Heart right ventricle (tissue), 16 donors: ENCODE measurements at places on chromosomes 4 and X. TPM values are rescaled to one million over a fixed set of nuclear protein-coding genes. Genes with fewer than 3 reads are reported as not detected.

Gene SPANXA2
- not detected for polyA plus RNA-seq

Gene FAT4
- polyA plus RNA-seq, result 2.2 TPM

DNA sequence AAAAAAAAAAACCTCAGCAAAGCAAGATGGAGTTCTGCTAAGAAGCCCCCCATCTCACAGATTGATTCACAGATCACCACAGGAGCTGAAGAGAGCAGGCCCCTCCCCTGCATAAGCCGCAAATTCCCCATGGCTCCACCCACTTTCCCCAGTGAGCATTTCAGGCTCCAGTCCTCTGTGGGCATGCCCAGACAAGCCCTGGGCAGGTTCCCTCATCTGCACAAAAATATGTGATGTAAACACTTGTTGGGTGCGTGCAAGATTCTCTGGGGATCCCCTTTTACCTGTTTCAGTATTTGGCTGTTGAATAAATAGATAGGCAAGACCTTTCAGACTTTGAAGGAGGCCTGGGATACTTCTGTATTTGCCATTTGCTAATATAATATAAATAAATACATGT lies 514.3 kb downstream of the PCDH7 start:
- no peak for DNase-seq

DNA sequence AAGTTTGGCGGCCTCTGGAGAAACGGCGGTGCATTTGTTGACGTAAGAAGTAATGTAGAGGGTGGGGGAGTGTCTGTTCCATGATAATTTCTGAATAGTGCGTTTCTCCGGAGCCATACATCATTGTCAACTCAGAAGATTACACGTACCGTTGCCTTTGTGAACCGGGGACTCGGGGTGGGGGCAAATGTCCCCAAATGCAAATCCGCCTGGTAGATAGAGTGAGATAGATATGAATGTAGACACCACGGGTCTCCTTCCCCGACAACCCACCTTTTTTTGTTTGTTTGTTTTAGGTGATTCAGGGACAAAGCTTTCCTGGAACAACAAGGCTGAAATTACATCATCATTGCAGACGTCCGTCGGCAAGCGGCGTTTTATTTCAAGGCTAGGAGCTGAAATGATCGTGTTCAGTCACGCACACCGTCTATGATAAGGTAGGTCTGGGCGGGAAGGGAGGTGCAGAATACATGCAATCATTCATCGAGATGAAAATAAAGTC lies 96.0 kb upstream of the PPP2R3B start:
- no peak for DNase-seq

- DNase-seq, result no peak
These were observed 14.3 kb downstream of the ANTXR2 start for GRCh38 chr4:80058740-80059139.

GRCh38 chrX:144819406-144819805 lies 427.9 kb upstream of the SPANXN1 start:
- no peak for DNase-seq

DNA sequence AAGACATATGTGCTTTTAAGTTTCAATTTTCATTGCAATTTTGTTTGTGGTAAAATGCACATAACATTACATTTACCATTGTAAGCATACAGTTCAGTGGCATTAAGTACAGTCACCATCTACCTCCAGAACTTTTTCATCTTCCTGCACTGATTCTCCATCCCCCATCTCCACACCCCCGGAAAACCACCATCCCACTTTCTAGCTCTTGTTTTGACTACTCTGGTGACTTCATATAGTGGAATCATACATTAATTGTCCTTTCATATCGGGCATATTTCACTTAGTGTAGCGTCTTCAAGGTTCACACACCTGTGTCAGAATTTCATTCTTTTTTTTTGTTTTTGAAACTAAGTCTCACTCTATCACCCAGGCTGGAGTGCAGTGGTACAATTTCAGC lies 143.5 kb downstream of the GPR143 start:
- DNase-seq, result no peak

DNA sequence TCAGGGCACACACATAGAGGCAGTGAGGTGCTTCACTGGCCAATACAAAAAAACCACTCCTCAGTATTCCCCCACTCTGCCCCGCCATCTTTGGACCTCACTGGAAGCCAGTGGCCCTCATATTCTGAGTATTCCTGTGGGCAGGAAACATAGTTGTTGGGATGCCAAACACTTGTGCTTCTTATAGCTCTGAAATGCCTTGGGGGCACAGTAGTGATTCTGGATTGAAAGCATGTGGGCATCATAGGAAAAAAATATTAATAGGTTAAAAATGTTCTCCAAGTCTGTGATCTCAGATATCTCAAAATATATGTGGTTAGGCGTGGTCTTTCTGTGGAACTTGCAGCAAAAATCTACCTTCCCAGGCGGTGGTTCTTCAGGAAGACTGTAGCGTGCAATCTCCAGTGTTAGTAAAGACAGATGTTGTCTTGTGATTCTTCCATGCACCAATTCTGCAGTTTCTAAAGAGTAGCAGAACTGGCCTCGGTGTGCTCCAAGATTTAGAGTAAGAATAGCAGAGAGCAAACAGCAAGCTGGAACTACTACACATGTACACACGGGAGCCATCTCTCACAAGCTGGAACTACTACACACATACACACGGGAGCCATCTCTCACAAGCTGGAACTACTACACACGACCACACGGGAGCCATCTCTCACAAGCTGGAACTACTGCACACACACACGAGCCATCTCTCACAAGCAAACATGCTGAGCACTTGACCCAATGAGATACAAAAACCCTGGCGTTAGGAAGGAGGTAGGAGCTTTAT lies 8.0 kb upstream of the TENM3 start:
- DNase-seq, result no peak

DNA sequence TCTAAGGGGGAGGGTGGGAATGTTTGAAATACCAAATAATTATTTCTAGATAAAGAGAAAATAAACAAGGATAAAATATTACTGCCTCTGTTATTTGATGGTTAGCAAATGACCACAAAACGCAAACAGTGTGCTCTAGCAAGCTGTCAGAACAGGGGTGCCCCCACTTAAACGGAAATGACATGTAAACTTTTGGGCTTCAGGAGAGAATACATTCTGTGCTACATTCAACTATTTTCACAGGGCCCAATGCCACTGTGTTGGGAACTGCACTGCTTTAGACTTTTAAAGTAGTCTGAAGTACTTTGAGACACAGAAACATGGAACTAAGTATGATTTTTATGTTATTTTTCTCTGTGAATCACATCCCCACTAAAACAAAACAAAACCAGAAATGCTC lies 14.1 kb downstream of the CD40LG start:
- no peak for DNase-seq
